Naive thymus-derived CD8-positive, alpha-beta T cell (primary cell): ENCODE measurements at places on chromosomes 2 and 18. TPM values are rescaled to one million over a fixed set of nuclear protein-coding genes. Genes with fewer than 3 reads are reported as not detected.

DNA sequence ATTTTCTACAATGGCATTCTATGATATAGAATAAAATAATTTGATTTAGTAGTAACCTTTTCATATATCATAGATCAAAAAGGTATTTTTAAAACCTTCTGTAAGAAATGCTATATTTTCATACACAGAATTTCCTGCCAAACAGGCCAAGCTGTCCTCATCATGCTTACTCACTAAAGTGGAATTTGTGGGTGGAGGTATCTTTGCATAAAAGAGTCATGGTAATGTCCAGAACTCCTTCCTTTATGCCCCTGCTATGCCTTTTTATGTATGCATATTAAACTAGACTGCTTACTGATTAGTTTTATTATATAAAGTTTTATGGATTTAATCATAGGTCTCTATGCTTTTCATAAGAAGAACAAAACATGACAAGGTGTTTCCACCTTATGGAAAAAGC lies 27.5 kb upstream of the MARCHF7 start:
- no peak for DNase-seq

DNA sequence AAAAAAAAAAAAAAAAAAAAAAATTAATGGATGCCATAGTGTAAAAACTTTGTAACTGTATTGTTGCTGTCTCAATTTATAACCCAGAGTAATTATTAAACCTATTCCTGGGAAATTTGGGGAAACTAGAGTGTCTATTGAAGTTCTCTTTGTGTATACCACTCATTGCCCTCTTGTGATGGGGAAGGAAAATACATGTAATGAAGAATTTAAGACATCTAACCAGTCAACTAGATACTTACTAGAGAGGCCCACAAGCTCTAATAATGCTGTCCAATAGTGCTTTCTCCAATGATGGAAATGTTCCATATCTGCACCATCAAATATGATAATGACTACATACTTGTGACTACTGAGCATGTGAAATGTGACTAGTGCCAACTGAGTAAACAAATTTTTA lies 168.5 kb upstream of the SLC39A10 start:
- no peak for DNase-seq

The COLEC11 gene
- polyA plus RNA-seq = not detected

- DNase-seq = no peak
These were observed 33.7 kb upstream of the OSBPL6 start for GRCh38 chr2:178160601-178161000.

GRCh38 chr18:6009756-6010155 lies 114.4 kb upstream of the TMEM200C start:
- DNase-seq = no peak

DNA sequence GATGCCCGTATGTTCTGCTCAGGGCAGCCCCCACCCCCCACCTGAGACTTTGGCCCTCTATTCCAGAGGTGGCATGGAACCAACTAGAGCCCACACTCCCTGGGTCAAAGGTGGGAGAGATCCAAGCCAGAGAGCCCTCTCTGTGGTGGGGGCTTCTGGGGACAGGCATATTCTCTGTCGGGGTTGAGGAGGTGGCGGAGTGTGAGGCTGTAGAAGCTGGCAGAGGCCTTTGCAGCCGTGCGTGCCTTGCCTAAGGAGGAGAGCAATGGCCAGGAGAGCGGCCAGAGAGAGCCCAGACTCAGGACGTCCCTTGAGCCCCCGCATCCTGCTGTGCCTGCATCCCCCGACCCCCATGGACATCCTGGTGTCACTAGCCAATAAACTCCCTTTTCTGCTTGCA lies 79.2 kb upstream of the HPCAL1 start:
- DNase-seq = no peak

The PARD3B gene
- polyA plus RNA-seq = 0.22 TPM

- DNase-seq = peak; percentile 14
These were observed at the start of gene IGFBP2 for GRCh38 chr2:216632952-216633615. IGFBP2 (plus strand) TSS chr2:216633420; CDS start chr2:216633524, 104 bp downstream.

The CENPA gene
- not detected for polyA plus RNA-seq
